Stimulated activated CD8-positive, alpha-beta memory T cell treated with anti-CD3 and anti-CD28 coated beads, Interleukin-7, amount 100 ng/mL, for 1 hour (primary cell): ENCODE measurements at places on chromosomes 5 and 9.

DNA sequence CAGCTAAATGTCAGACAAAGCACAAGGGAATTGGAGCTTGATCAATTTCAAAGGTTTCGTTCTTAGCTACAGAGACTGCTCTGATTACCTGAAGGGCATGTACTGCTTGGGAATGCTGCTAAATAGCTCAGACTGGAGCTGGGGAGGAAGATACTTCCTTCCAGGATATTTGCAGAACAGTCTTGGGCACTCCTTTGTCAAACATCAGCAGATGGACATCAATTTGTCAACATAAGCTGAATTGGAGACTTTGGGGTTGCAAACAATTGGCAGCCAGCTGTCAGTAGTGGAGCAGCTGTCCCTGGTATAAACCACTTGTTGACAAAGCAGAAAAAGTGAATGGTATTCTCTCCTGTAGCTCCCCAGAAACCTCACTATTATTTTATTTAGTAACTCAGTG lies 182.0 kb downstream of the CCDC192 start:
- DNase-seq: no peak

DNA sequence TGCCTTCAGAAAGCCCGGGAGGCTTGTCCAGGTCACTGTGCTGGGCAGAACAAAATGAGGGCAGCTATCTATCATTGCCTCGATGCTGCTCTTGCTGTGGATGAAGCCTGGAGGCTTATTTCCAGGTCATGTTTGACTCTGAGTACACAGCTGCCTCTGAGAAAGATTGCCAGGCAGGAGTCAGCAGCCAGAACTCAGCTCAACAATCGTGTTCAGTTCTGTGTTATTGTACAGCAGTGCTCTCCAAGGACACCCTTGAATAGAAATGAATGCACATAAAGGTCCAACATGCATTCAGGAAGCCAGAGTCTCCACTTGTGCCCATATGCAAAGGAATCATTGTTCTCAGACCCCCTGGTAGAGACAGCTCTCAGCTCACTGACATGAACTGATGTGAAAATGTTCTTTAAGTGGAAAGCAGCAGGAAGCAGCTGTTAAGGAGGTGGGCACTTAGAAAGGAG lies 61.7 kb upstream of the ZFR start:
- DNase-seq: no peak

GRCh38 chr5:131019111-131019510 lies 145.9 kb downstream of the HINT1 start:
- DNase-seq: no peak

DNA sequence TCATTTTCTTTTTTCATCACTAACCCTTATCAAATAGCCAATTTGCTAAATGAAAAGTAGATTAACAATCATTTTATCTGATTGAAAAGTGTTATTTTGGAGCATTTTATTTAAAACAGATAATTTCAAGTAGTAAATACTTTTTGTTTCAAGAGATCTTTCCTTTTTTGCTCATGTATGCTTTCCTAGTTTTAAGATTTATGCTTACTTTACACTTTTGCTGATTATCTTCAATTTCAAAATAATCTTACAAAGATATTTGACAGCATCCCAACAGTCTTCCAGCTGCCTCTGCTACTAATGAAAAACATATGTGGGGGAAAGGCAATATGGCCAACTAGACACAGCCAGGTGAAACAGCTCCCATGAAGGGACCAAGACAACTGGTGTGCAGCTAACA lies 1027.3 kb upstream of the CDH9 start:
- DNase-seq: no peak

DNA sequence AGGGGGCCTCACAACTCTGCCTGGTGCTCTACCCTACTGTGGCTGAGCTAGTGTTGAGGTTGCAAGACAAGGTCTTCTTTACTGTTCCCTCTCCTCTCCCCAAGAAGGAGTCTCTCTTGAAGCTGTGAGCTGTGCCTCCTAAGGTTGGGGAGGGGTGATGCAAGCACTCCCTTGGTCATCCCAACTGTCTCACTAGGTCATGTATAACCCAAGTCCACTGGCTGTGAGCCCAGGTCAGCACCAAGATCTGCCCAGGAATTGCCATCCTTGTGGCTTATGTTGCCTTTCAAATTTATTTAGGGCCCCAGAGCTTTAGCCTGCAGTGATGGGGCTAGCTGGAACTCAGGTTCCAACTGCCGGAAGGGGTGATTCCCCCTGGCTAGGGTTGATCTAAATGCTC lies 10.3 kb upstream of the YTHDC2 start:
- no peak for DNase-seq

- DNase-seq: no peak
These were observed 90.9 kb downstream of the PIK3R1 start for GRCh38 chr5:68306361-68307014.

GRCh38 chr5:51043745-51044144 lies 339.5 kb upstream of the ISL1 start:
- no peak for DNase-seq

DNA sequence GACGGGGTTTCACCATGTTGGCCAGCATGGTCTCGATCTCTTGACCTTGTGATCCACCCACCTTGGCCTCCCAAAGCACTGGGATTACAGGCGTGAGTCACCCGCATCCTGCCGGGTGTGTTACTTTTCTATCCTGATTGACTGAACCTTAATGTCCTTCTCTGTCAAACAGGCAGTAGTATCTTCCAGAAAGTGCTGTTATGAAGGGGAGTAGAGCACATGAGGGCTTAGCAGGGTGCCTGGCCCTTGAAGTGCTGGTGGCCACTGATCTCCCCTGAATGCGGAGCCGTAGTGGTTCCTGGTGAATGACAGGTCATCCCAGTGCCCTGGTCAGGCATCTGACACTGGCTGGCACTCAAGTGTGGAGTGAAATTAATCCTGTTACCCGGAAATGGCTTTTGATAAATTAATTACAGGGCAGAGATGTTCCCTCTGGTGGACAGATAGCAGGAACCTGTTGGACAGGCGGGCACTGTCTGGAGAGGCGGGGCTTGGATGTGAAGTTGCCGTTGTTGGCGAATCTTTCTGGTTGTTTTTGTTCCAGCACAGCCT lies 28.4 kb downstream of the PRRC2B start:
- DNase-seq: no peak

GRCh38 chr5:147963436-147963835 lies 57.1 kb upstream of the C5orf46 start:
- no peak for DNase-seq

DNA sequence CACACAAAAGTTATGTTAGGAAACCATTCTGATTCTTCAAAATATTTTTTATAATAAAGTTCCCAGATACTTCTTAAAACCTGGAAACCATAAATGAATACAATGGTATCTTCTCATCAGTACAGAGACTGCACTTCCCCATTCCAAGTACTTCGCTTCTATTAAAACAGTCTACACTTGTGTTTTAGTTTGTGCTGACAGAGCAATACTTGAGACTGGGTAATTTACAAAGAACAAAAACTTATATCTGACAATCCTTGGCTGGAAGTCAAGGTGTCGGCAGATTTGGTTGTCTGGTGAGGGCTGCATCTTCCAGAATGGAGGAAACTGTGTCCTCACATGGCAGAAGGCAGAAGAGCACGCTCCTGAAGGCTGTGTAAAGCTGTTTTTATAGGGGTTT lies 70.1 kb downstream of the RFX3 start:
- DNase-seq: no peak

DNA sequence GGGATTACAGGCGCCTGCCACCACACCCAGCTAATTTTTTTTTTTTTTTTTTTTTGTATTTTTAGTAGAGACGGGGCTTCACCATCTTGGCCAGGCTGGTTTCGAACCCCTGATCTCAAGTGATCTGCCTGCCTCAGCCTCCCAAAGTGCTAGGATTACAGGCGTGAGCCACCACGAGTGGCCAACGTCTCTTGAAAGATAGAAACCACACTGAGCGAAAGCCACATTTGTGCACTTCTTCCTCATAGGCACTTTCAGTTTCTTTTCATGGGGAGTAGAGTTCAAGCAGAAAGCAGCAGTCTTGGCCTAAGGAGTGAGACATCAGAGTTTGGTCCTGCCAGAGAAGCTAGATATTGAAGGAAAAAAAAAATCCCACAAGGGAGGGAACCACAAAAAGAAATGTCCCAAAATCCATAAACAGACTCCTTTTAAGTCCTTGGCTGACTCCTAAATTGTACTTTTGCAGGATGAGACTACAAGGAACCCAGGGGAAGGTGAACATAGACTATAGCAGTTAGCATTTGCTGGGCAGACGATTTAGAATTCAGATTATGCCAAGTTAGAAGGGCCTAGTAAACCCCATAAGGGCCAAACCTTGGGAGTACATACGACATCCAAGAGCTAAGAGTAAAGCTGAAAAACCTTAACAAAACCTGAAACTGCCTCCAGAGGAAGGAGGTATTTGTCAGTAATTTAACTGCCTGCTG lies 43.9 kb upstream of the GLIPR2 start:
- DNase-seq: no peak

DNA sequence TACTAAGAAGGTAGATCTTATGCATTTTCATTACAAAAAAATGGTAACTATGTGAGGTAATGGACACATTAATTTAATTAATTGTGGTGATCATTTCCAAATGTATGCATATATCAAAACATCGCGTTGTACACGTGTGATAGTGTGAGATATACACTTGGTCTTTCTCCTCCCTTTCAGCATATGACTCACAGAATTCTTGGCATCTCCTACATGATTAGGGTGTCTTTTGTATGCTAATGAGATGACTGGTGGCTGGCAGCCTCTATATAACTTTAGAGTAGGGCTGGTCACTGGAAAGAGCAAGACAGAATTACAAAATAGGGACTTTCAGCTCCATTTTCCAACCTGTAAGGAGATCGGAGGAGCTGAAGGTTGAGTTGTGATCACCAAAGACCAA lies 1167.6 kb downstream of the CDH12 start:
- no peak for DNase-seq

- no peak for DNase-seq
These were observed 153.3 kb downstream of the SLF1 start for GRCh38 chr5:94771742-94772141.

DNA sequence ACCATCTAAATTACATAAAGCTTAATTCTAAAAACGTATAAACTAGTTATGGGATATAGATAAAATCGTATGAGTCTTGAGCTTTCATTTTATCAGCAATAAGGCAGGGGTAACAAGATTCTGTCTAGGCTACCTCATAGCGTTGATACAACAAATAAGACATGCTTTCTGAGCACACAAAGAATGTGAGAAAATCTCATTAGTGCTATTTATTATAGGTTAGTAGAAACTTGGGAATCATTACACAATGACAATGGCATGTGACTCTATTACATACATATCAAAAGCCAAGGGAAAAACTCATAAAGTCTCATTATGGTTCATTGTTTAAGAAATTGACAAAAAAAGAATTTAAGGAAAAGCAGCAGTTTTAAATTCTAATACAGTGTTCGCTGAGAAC lies 448.6 kb downstream of the PLK2 start:
- DNase-seq: no peak

DNA sequence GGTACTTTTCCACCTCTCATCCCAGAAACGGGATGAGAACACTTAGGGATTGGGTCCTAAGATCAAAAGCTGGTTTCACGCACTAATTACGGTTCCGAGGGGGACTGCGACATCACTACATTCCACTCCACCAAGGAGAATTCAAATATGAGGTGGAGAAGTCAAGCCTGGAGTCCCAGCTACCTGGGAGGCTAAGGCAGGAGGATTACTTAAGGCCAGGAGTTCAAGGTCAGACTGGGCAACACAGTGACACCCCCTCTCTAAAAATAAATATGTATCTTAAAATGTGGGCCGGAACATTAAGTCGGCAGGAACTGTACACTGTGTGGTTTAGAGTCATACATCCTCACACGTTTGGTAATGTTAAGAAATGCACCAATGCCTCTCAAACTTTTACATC lies 1.6 kb downstream of the GOLGA2 start:
- no peak for DNase-seq

- DNase-seq: no peak
These were observed 82.7 kb upstream of the PANK3 start for GRCh38 chr5:168661593-168662485.

DNA sequence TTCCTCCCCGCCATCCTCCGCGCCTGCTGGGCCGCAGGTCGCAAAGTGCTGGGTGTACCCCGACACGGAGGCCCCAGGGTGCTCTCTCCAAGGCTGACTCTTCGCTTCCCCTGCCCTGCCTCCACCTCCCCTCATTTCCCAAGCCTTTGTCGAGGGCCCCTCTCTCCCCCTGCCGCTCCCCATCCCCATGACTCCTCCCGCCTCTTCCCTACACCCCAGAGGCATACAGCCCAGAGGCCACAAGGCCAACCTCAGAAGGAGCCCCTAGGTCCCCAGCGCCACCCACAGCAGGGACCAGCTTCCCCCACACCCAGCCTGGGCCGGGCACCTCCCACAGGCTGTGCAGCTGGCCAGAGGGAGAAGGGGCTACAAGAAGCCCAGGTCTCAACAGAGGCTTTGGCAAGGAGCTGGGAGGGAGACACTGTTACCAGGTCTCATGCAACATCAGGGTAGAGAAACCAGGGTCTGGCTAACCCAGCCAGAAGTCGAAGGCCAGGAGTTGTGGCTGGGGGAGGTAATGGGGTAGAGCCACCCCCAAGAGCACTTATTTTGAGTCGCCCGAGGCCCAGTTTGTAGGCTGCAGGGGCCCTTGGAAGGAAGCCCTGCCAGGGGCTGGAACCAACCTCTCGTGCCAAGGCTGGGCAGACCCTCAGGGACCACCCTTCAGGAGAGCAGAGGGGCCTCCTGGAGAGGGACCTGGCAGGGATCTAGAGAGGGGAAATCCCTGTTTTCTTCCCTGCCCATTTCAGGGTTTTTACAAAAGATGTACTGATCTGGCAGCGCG lies 24.5 kb upstream of the SARDH start:
- no peak for DNase-seq

DNA sequence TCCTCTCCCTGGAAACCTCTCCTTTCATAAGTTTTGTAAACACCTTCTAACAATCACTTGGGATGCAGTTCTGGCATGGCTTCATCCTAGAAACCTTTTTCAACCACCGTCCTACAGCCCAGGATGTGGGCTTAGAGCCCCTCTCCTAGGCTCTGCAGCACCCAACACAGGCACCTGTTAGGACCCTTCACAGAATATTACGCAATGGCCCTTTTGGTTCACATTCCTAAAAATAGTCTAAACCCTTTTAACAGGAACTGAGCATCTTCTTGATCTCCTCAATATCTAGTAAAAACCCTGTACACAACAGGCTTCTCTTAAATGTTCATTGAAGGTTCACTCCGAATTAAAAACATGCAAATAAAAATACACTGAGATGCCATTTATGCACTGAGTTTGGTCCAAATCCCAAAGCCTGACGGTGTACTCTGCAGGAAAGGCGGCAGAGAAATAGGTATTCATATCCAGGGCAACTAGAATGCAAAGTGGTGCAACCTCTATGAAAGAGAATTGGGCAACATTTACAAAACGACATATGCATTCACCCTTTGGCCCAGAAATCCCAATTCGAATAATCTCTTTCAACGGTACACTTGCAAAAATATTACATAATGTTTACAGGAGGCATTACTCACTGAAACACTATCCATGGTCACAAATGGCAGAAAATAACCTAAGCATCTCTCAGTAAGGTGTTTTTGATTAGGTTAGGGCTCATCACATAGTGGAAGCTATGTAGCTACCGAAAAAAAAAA lies 169.3 kb downstream of the SEMA5A start:
- DNase-seq: no peak

GRCh38 chr5:120806202-120806601 lies 342.1 kb downstream of the PRR16 start:
- no peak for DNase-seq
